ENCODE measurements at places on chromosomes 3 and 15.

DNA sequence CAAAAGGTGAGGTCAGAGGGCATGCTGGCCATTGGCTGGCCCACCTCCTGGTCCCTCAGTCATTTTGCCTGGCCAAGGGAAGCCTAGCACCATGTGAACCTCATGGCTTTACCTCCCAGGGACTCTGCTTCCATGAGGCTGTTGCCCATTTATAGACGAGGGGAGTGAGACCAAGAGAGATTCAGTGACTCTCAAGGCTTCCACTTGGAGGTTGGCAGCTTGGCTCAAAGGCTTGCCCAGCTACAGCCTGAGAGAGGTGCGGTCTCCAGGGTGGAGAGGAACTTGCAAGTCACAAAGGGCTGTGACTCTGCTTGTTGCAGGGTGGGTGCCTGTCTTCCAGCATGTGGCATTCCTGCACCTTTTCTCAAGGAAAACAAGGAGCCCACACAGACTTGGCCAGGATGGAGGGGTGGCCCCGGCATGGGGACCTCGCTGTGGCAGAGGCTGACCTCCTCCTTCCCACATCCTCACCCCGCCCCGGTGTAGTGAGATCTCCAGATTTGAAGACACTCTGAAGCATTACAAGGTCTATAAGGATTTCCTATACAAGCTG, 24.5 kb downstream of the CFAP100 start:
- DNase-seq, result no peak

DNA sequence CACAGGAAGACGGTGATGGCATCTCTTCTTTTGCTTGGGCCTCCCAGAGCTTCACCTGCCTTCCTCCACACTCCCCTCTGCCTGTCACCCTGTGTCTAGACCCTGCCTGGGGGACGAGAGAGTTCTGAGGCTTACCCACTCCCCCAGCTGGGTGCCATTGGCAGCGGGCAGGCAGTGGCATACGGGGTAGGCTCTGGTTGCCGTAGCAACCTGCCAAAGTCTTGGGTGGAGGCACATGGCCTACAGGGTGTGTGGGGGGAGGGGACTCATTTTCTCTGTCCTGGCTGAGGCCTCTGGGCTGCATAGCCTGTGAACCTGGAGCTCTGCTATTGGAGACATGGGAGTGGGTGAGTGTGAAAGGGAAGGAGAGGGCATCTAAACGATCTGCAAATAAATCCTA, 4.4 kb downstream of the INSYN1 start:
- DNase-seq, result no peak

DNA sequence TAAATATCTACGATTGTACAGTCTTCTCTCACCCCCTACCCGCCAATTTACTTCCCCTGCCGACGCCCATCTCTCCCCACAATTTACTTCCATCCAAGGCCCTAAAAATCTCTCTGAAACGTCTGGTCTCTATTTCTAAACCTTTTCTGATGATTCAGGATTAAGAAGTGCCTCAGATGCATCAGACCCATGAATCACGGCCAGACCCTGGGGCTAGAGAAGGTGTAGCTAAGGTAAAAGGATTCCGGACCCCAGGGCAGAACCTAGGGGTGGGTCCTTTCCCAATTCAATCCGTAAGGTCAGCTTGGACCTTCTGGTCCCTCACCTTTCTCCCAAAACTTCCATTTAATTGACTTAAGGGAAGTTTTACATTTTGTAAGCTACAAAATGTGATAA, 46.4 kb downstream of the LRIG1 start:
- DNase-seq, result no peak

GRCh38 chr3:193010191-193010590, 92.5 kb upstream of the MB21D2 start:
- DNase-seq, result peak; percentile 61

GRCh38 chr3:75262661-75263060, 401.5 kb upstream of the FRG2C start:
- no peak for DNase-seq

Measured in heart left ventricle (tissue), 16 donors.